ENCODE measurements at places on chromosomes 13 and 19.

- no peak for DNase-seq
These were observed 11.4 kb upstream of the PEPD start for GRCh38 chr19:33532859-33533460.

GRCh38 chr19:40521276-40521675, 54.5 kb downstream of the SPTBN4 start:
- DNase-seq, result peak; percentile 38

DNA sequence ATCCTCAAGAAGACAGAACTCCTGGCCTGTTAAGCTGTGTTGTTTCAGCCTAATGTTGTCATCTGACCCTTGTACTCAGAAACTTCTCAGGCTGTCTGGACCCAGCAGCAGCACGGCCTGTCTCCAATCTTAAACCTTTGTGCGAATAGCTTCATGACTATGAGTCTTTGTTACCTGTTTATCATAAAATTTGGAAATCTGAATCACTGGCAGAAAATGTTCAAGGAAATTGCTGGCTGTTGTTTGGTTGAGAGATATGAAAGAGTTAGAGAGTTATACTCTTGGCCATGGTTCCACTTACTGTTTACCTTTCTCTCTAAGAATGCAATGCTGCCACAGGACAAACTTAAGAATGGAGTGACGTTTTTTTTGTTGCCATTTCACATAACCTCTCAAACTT, 59.6 kb downstream of the EFNB2 start:
- no peak for DNase-seq

GRCh38 chr19:47494729-47495128, 10.7 kb upstream of the KPTN start:
- DNase-seq, result no peak

GRCh38 chr19:54517483-54517882, 14.9 kb downstream of the LAIR2 start:
- DNase-seq, result peak; percentile 55
